Bronchial epithelial cell (primary cell): ENCODE measurements at places on chromosomes 7 and 10.
A peak's percentile ranks its signal among the peaks of the same experiment; 100 is the strongest.

- DNase-seq, result peak; percentile 26
These were observed 429.1 kb downstream of the KIF20B start for GRCh38 chr10:90130321-90131086.

DNA sequence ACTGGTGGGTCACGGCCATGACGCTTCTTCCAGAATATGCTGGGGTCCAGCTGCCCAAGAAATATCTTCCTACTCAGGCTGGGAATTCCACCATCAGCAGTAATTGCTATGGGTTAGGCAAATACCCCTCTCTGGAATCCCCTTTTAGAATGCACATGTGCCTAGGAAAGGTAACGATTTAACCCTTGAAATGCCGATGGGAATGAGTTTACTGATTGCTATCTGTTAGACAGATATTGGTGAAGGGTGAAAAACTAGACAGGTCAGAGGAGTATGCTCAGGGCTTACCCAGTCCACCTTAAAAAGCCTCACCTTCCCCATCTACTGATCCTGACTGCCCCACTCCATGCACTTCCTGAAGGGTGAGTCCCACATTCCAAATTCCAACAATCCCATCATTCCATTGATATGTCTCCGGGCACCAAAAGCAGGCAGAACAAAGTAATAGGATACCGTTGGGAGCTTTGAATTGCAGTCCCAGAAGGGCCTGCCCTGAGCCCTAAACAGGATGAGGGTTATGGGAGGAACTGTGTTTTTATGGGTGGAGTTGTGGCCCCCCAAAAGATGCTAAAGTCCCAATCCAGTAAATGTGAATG, 59.3 kb downstream of the DLG5 start:
- peak; percentile 39 for DNase-seq

DNA sequence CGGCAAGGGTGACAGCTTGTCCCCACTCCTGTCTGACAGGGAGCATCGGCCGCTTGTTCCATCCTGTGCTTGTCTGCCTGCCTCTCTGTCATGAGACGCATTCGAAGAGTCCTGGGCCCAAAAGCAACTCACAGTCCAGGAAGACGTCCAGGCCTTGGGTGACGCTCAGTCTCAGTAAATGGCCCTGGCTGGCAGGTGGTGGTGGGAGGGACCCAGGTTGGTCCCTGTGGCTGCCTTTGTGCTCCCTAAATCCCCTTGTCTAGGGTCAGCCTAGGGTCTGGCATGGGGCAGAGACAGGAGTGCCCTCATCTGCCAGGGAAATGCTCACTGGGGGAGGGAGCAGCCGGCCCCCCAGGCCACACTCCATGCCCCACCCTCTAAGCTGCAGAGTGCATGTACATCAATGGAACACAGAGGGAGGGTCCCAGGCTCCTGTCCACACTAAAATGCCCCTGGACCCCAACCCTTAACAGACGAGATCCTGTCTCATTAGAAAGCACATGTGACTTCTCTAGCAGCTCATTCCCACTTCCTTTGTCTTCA, 295.2 kb upstream of the ZNF32 start:
- DNase-seq, result no peak

- DNase-seq, result no peak
These were observed 10.2 kb upstream of the ADO start for GRCh38 chr10:62794306-62794705.

- DNase-seq, result no peak
These were observed 523.0 kb upstream of the FOXK1 start for GRCh38 chr7:4159154-4159501.

DNA sequence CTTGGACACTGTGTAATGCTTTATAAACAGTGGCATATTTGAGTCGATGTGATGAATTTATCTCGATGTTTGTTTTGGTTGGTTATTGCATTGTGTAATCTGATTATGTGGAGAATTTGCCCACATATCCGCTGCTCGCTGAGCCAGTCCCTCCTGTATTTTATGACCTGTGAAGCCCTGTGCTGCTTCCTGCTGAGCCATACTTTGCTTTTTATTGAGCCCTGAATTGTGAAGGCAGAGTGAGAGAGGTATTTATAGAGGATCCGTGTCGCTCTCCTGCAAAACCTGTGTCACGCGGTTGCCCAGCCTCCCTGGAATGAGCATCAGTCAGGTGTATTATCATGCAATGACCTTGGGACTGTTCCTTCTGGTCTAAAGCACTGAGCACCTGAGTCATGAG, 253.7 kb downstream of the ARHGAP21 start:
- no peak for DNase-seq

- DNase-seq, result peak; percentile 98
These were observed 220.1 kb downstream of the TNS3 start for GRCh38 chr7:47361746-47362215.
